ENCODE measurements at places on chromosomes 6 and 20.
A peak's percentile ranks its signal among the peaks of the same experiment; 100 is the strongest.

DNA sequence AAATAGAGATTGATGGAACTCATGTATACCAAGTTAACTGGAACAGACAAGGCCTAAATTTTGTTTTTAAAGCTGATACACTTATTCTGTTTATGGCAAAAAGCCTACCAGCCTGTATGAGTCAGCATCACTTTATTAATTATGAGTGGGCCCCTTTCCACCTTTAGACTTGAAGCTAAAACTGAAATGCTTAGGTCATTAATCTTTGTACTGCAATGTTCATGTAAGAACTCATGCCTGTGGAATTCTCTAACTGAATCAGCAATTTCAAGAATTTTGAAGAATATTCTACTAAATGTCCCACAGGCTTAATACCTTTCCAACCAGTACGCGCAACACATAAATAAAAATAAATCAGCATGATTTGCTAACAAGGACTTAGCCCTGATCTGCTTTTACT is 140.2 kb upstream of the PHACTR1 start:
- no peak for DNase-seq

- DNase-seq = no peak
Measured at GRCh38 chr6:98927534-98927933, 20.2 kb downstream of the FBXL4 start.

- DNase-seq = no peak
Measured at GRCh38 chr6:10390495-10391298, 24.2 kb downstream of the TFAP2A start.

- no peak for DNase-seq
Measured at GRCh38 chr20:57957411-57958049, 247.7 kb upstream of the PMEPA1 start.

- DNase-seq = no peak
Measured at GRCh38 chr6:50822078-50822476, 3.4 kb downstream of the TFAP2B start.

GRCh38 chr20:44113618-44114376 is 73.2 kb downstream of the JPH2 start:
- DNase-seq = no peak

GRCh38 chr20:1505361-1505760 is 14.1 kb upstream of the SIRPB2 start:
- DNase-seq = no peak

GRCh38 chr20:23316626-23317025 is 34.0 kb upstream of the NXT1 start:
- no peak for DNase-seq

DNA sequence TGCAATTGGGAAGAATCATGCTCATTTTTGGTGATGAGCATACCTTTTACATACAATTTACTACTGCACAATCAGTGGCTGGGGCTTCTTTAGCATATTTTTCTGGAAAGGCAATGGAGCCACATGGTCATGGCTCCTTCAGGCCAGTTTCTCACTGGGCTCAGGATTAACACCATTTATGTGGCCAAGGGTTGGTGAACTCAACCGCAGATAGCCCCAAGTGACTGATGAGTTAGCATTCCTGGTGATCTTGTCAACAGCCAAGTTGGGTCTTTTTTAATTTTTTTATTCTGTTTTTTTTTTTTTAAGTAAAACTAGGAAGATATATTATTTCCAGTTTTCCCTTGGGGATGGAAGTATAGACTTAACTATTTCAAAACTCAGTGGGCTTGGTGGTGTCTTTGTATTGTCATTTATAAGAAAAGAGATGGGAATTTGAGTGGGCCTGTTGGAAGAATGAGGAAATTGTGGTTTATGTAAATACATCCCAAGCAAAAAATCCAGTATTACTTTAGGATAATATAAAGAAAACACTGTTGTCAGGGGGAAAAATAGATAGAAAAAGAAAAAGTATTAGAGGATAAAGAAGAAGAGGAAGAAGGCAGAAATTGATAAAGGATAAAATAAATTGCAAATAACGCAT is 397.4 kb downstream of the MAFB start:
- no peak for DNase-seq

GRCh38 chr20:49704932-49705336 is 8.7 kb downstream of the B4GALT5 start:
- no peak for DNase-seq

DNA sequence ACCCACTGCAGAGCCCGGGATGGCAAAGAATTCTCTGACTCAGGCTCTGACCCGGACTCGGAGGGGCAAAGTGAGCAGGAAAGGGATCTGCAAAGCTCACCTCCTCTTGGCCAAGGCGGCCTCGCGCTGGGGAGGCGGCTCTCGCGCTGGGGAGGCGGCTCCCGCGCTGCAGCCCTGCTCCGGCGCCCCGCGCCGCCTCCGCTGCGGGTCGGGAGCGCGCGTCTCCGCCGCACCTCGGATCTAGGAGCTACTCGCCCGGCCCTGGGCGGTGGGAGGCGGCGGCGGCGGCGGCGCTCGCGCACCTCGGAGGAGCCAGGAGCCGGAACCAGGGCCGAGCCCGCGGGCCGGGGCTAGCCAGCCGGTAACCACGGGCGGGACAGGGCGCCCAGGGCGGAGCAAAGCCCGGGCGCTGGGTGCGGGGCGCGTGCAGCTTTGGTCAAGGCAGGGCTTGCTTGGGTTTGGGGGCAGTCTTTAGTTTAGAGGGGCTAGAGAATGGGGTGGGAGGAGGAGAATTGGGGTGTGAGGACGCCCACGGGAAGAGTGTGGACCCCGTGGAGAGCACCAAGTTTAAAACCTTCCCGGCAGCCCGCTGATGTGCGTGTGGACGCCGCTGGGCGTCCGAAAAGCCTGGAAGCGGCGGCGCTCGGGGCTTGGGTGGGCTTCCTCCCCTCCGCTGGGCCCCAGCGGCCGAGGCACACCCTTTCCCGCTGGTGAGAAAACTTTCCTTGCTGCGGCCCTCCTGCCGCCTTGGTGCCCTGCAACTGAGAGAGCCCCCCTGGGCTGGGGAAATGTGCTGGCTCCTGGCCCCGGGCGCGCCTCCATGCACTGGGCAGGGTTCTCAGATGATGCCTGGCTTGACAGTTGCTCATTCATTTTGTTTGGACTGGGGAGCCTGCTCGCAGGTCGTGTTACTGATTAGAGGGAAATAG is at the start of gene MRAP2:
MRAP2 (plus strand) TSS at position 250 of the 929 bp plus-strand sequence. CDS start 21,547 bp downstream, outside the sequence.
- DNase-seq = peak; percentile 55

GRCh38 chr6:42368181-42368580 is 83.5 kb downstream of the TRERF1 start:
- no peak for DNase-seq

- DNase-seq = no peak
Measured at GRCh38 chr6:115514656-115515055, 546.0 kb downstream of the FRK start.

DNA sequence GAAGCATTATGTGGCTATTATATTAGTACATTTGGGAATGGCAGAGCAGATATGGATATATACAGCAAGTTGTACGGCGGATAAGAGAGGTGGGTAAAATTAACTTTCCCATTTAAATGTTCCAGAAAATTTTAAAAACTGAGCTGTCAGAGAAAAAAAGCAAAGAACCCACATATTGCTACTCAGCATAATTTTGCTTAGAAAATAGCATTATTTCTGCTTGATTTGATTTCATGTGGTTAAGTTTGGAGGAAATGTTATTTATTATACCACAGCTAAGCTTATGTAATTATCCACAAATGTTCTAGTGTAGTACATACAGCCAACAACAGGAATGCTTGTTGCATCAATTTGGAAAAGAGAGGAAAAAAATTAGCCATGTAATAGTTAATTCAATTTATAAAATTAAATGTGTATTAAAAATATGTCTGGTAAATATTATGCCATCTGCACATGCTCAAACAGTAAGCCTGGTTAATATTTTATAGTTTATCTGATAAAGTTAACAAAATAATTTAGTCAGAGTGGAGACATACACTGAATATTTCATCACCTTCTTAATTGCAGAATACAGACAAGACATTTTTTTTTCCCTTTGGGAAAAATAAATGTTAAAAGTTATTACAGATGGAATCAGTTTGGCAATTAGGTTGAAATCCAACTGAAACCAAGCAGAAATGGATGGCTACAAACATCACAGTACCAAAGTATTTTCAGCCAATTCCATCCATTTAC is 172.1 kb upstream of the ID4 start:
- no peak for DNase-seq

DNA sequence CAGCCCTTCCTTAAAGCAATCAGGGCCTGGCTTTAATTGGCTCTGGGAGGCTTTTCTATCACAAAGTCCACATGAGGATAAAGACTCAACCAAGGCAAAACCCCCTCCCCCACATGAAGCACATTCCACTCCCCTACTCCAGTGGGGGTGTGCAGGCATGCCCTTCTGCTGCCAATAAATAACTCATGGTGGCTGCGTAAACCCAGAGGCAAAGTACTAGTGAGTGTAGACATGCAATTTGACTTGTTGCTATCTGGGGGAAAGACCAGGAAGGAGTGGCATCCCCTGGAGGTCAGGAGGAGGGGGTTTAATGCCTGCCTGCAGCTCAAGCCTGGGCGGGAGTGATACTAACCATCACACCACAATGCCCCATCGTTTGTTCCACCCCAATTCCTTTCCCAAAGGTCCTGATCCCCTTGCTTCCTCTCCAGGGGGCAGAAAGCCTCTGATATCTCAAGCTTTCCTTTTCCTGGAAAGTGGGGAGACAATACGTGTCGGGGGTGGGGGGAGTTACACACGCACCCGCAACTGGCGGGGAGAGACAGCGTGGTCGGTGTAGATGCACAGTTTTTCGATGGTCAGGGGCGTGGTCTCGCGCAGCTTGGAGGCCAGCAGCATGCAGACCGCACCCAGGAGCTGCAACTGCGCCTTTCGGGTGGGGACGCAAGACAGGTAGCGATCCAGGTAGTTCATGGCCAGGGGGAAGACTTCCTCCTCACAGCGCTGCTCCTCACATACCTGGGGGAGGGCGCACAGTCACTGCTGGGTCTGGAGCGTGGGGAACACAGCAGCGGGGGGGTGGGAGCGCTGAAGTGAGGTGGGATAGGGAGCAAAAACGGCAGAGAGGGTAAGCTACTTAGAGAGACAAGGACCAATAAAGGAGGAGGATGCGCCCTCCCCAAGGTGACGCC is 1.5 kb downstream of the CCND3 start:
- DNase-seq = peak; percentile 59

GRCh38 chr20:32358632-32358882 is 426 bp downstream of the ASXL1 start:
- no peak for DNase-seq
